ENCODE measurements at places on chromosomes 5 and 9.

- no peak for DNase-seq
Measured at GRCh38 chr9:81898851-81899250, 29.4 kb upstream of the SPATA31D4 start.

GRCh38 chr9:92631452-92632343 is 38.2 kb downstream of the IPPK start:
- DNase-seq: no peak

DNA sequence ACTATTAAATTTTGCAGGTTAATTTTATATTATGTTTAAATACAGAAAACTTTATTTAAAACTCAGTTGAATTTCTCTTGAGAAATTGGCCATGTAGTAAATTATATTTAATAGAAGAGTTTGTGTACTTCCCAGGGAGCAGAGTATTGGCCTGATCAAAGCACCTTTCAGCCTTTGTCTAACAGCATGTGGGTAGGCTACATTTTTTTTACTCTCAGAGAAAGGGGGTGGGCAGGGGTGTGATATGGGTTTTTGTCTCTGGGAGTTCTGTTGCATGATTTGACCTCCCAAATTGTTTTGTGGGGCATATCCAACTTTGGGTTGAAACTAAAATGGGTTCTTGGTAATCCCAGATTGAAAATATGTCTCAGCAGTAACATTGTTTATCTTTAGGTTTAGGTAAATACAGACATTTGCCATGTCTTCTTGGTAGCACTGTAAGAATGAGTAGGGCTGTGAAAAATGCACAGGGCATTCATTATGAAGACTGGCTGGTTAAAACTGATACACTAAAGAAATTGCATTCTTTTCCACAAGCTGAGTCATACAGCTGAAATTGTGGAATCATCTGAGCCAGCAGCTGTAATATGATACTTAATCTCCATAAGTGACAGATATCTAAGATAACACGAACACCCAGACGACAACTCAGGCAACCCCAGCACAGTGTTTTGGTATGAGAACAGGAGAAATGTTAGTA is 75.4 kb upstream of the CDKN2B start:
- DNase-seq: peak; percentile 22

GRCh38 chr5:107215611-107216010 is 455.1 kb downstream of the EFNA5 start:
- peak; percentile 33 for DNase-seq

GRCh38 chr5:125197321-125197720 is 450.9 kb upstream of the ZNF608 start:
- DNase-seq: peak; percentile 84

GRCh38 chr5:164553851-164554250 is 1048.4 kb downstream of the MAT2B start:
- no peak for DNase-seq

GRCh38 chr5:180090098-180090768 is 18.7 kb upstream of the RNF130 start:
- peak; percentile 89 for DNase-seq

DNA sequence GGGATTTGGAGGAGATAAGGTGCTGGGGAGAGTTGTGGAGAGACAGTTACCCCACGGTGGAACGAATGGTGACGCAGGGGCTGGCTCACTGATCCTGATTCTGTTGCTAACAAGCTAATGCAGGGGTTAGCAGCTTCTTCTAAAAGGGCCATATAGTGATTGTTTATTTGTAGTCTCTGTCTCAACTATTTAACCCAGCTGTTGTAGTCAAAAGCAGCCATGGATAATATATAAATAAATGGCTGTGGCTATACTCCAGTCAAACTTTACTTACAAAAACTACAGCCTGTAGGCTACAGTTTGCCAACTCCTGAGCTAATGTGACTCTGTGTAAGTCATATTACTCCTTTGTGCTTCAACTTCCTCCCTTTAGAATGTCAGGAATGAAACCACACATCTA is 21.8 kb downstream of the STOM start:
- no peak for DNase-seq

DNA sequence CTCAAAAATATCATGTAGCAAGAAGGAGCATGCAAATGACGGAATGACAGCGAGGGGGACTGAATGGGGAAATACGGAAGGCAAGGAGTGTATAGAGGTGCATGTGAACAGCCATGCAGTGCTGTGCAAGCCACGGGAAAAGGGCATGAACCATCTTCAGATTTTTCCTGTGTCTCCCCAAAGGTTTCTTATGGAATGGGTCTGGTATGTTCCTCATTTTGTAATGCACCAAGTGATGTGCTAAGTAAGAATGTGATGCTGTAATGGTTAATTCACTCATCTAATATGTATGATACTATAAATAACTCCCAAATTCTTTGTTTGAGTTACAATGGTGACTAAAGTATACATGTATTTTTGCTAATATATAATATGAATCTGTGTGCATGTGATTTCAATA is 99.0 kb upstream of the DAB2 start:
- DNase-seq: no peak

DNA sequence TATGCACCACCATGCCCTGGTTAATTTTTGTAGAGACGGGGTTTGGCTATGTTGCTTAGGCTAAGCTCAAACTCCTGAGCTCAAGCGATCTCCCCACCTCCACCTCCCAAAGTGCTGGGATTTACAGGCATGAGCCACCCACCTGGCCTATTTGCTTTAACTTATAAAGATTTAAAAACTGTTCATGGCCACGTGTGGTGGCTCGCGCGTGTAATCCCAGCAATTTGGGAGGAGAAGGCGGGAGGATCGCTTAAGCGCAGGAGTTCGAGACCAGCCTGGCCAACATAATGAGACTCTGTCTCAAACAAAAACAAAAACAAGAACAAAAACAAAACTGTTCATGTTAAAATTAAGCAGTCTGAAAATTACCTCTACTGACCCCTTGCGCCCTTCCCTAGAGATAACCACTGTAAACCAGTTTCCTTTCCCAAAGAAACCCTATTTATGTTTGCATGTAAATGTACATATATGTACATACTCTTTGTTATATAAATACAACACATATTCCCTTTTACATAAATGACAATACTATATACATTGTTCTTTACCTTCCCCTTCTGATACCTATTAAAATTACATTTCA is 1.5 kb downstream of the AK6 start:
- no peak for DNase-seq

Measured in NCI-H69 (cell line).